ENCODE measurements at places on chromosomes 5 and 9. TPM values are rescaled to one million over a fixed set of nuclear protein-coding genes. Genes with fewer than 3 reads are reported as not detected.

FOXD4L4 gene
- total RNA-seq, result 0.60 TPM

PCDHA9 gene
- total RNA-seq, result 1.8 TPM

FKBP15 gene
- 43.8 TPM for total RNA-seq

PDLIM4 gene
- total RNA-seq, result 32.4 TPM

MLLT3 gene
- 10.2 TPM for total RNA-seq

PHF24 gene
- 0.66 TPM for total RNA-seq

PCDHA6 gene
- total RNA-seq, result 1.4 TPM

CARTPT gene
- not detected for total RNA-seq
